ENCODE measurements at places on chromosomes 5 and 9.

GRCh38 chr9:76628155-76628554 lies 136.1 kb upstream of the PCA3 start:
- DNase-seq: no peak

DNA sequence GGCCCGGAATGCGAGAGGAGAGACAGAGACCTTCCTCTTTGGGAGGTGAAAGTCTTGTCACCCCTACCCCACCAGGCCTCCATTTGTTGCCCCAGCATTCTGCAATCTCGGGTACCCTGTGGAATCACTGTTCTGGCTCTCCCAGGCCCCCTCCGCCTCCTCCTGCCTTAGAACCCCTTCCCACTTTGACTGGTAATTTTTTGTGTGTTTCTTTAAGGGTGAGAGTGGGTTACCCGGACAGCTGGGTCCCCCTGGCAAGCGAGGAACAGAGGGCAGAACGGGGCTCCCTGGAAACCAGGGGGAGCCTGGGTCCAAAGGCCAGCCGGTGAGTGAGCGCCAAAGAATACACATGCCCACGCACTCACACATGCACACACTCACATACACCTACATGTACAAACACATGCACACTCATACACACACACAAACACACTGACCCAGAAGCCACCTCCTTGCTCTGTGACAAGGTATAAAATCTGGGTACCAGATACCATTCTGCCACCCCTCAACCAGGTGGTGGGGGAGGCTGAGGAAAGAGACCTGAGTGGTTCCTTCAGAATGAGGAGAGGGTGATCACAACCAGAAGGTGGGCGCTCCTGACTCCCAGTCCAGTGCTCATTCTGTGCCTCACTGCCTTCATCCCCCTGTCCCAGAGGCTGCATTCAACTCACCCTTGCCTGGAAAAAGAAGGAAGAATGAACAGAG lies 30.9 kb upstream of the ORM1 start:
- DNase-seq: no peak

GRCh38 chr9:86456416-86456815 lies 102.2 kb upstream of the TUT7 start:
- DNase-seq: no peak

DNA sequence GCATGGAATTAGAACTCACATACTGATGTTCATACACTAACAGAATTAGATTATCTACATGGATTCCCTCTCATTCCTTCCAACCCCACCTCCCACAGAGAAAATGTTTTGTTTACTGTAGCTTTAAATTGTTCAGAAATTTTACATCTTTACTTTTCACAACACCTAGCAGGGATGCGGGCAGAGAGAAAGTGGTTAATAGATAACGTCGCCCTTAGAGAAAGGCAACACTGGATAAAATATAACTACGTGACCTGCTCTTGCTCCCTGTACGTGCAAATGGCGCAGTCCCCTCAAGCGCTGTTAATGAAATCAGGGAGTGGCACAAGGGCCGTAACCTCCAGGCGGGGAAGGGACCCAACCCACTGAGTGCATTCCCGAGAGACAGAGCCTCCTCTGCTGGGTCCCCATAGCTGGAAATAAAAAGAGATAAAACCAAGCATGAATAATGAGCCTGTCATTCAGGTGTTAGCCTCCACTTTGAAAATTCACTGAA lies 125.3 kb upstream of the DAPK1 start:
- no peak for DNase-seq

GRCh38 chr5:675871-676698 lies 17.1 kb downstream of the TPPP start:
- no peak for DNase-seq
